ENCODE measurements at places on chromosomes 12 and 14. TPM values are rescaled to one million over a fixed set of nuclear protein-coding genes. Genes with fewer than 3 reads are reported as not detected.

- no peak for DNase-seq
Measured at GRCh38 chr12:88878295-88878694, 298.0 kb upstream of the KITLG start.

CD4 gene
- total RNA-seq, result 4.3 TPM

TAS2R13 gene
- total RNA-seq, result 0.38 TPM

APOF gene
- total RNA-seq, result not detected

DNA sequence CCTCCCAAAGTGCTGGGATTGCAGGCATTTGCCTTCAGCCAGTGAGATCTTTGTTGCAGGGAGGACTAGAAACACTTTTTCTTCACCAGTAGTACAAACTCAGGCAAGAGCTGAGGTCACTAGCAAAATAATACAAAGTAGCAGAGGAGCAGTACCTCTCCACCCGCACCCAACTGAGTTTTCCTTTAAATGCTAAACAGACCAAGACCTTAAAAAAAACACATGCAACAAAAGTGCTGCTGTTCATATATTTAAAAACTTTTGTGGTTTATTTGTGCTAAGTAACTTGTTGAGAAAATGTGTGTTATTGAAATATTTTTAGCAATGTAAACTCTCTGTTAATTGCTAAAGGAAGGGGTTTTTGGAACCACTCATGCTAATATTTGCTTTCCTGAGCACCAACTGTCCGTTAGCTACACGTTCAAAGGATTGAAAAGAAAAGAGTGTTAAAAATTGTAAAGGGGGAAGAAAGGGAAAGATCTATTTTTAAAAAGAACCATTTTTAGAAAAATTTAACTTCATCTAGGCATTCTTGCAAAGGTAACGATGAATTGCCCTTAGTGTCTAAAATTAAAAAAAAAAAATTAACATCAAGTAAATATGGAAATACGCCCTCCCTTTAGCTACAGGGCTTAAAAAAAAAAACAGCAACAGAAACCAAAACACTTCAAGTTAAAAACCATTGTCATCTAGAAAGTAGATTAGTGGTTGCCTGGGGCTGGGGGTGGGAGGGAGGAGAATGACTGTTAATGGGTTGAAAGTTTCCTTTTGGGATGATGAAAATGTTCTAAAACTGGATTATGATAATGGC, 114.0 kb upstream of the KRAS start:
- no peak for DNase-seq

DNA sequence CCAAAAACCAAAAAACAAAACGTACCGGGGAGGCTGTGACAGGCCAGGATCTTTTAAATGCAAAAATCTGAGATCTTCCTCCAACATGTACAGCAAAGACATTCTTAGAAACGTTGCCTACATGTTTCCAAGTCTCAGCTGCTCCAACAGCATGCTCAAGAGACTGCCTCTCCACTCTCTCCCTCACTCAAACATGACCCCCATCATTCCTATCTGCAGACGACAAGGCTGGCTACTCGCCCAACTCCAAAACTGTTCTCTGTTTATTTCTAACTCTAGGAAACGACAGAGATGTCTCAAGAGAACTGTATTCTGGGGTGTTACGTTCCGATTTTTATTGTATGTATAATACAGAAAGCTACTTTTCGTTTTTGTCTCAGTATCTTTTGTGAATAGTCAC, 57.5 kb upstream of the TMCC3 start:
- DNase-seq, result no peak

DNA sequence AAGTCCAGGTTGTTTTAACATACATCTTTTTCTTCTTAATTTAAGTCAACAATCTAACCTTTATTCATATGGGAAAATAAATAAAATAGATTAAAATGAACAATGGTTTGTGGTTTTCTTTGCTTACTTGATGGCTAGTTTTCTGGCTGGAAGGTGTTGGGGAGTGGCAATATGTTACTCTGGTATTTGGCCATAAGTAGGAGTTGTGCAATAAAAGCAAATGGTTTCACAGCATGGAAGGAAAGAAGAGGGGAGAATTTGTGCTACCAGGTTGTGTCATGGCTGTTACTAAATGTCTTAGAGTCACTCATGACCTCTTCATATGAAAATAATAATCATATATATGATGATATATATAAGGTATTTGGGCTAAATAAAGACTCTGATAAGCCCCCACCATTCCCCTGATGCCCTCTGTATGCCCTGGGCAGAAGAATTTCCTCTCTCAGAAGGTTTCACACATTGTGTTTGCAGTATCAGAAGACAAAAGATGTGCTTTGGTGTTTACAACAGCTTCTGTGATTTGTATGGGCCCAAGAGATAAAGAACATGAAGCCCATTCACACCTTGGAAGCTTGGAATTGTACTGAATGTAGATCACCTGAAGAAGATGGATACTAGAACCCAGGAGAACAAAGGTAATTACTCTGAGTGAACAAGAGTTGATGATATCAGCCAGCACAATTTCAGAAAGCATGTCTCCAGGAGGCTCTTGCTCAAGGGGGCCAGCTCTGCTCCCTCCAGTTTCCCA, 160.9 kb downstream of the ALG10B start:
- no peak for DNase-seq
